ENCODE measurements at places on chromosomes 16 and 17. TPM values are rescaled to one million over a fixed set of nuclear protein-coding genes. Genes with fewer than 3 reads are reported as not detected.

C16orf96 gene
- total RNA-seq: not detected

MIEF2 gene
- 19.0 TPM for total RNA-seq

- H3K27ac ChIP-seq: no peak overlapping the region
- no peak overlapping the region for H3K4me3 ChIP-seq
- no peaks in the 10 kb centered on the region for H3K4me1 ChIP-seq
Observed at GRCh38 chr16:81697616-81698309, 81.3 kb upstream of the PLCG2 start.

SNRNP25 gene
- 23.9 TPM for total RNA-seq

DNA sequence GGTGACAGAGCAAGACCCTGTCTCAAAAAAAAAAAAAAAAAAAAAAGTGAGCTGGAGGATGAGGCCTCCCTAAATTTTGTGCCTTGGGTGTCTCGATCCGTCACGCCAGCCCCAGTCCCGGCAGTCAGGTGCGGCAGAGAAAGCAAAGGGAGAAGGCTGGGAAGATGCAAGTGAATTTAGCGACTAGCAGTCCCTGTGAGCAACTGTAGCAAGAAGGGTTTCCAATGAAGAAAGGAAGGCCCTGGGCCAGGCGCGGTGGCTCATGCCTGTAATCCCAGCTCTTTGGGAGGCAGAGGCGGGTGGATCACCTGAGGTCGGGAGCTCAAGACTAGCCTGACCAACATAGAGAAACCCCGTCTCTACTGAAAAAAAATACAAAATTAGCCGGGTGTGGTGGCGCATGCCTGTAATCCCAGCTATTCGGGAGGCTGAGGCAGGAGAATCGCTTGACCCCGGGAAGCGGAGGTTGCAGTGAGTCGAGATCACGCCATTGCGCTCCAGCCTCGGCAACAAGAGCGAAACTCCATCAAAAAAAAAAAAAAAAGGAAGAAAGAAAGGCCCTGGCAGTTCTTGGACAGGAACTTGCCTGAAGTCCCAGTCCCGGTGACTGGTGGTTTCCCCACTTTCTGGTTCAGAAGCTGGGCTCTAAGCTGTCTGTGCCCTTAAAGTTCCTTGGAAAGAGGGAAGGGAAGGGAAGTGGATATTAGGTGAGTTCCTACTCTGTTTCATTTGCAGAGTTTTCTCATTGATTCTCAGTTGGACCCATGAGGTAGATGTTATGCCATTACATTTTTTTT lies 1.8 kb upstream of the QPRT start:
- DNase-seq: no peak
- H3K36me3 ChIP-seq: no peaks in the 10 kb centered on the region
- H3K27ac ChIP-seq: no peak overlapping the region

GRCh38 chr17:1554751-1555540 lies 7.6 kb downstream of the PITPNA start:
- no peaks in the 10 kb centered on the region for H3K4me1 ChIP-seq
- no peak overlapping the region for H3K4me3 ChIP-seq
- H3K36me3 ChIP-seq: no peaks in the 10 kb centered on the region
- no peak for DNase-seq
- H3K27me3 ChIP-seq: no peaks in the 10 kb centered on the region

- H3K27ac ChIP-seq: no peak overlapping the region
- H3K27me3 ChIP-seq: no peaks in the 10 kb centered on the region
- no peaks in the 10 kb centered on the region for H3K36me3 ChIP-seq
- H3K4me1 ChIP-seq: no peaks in the 10 kb centered on the region
Observed at GRCh38 chr17:17001874-17002520, 30.1 kb upstream of the TNFRSF13B start.
